ENCODE measurements at places on chromosomes 3 and 15. TPM values are rescaled to one million over a fixed set of nuclear protein-coding genes. Genes with fewer than 3 reads are reported as not detected.

The RASL12 gene
- not detected for total RNA-seq

DNA sequence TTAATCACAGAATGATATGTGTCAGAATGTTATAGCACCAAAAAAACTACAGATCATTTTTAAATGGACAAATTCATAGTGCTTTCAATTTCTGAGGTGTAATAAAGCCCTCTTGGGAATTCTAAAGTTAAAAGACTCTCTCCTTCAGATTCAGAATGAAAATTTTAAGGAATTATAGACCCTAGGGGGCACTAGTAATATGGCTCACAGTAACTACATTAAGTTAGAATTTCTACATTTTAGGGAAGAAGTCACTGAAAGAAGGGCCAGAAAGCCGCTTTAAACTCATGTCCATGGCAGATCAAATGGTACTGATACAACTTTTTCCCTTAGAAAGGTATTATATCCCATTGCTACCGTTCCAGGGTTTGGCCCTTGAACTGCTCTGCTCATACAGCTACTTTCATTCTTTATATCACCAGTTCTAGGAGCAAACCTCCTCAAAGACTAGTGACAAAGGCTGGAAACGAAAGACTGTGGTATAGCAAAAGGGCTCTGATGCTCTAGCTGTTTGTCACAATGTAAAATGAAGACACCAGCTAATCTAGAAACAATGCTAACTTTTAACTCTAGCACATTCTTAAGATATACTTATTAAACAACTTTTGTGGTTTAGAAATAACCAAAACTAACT, 18.1 kb downstream of the DAZL start:
- DNase-seq: no peak
- H3K27ac ChIP-seq: no peak overlapping the region
- no peaks in the 10 kb centered on the region for H3K36me3 ChIP-seq
- H3K4me3 ChIP-seq: no peak overlapping the region

GRCh38 chr3:45120359-45121158, 25.6 kb downstream of the CDCP1 start:
- no peak overlapping the region for H3K4me3 ChIP-seq
- no peak for DNase-seq
- no peaks in the 10 kb centered on the region for H3K36me3 ChIP-seq
- no peak overlapping the region for H3K27ac ChIP-seq
- H3K4me1 ChIP-seq: peaks cover 21% of the 10 kb centered on the region

DNA sequence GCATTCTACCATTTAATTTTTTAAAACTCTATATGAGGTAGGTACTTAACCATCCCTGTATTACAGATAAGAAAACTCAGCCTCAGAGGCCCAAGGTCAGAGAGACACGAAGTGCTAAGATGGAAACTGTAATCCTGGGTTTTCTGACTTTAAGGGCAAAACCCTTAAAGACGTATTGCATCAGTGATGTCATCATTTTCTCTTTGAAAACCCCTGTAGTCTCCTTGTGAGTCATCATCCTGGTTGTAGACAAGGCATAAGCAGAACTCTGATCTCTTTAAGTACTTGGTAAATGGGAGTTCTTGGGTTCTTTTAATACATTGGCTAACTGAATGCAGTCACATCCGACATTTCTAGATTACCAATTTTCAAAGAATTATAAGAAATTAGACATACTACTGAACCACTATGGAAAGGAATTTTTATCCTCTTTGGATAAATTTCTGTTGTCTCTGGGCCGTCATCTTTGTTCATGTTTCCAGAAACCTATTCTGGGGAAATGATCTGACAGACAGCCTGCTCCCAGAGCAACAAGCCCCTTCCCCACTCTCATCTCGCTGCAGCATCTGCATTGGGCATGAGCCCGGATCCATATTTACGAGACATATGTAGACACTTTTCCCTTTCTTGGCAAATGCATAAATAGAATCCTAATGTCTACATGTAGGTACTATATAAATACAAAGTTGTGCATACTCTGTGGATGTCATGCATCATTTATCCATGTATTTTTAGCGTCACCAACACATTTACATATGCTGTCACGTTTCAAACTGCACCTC, 48.7 kb upstream of the MDFIC2 start:
- no peak overlapping the region for H3K4me3 ChIP-seq
- H3K27me3 ChIP-seq: no peaks in the 10 kb centered on the region
- no peaks in the 10 kb centered on the region for H3K4me1 ChIP-seq
- H3K36me3 ChIP-seq: no peaks in the 10 kb centered on the region

The SLC33A1 gene
- total RNA-seq: 14.6 TPM

DNA sequence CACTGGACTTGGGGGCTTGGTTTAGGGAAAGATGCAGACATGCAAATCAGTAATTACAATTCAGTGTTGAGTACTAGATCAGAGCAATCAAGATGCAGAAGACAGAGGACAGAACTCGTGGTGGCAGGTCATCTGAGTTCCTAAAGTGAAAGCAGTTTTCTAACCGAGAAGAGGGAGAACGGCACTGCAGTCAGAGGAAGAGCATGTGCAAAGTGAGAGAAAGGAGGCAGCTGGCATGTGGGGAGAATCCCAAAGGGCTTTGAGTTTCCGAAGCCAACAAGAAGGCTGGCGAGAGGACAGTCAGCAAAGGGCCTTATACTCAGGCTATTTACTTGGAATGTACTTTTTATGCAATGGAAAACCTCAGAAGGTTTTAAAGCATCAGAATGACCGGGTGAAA, 87.0 kb downstream of the ANP32A start:
- H3K4me3 ChIP-seq: no peak overlapping the region
- H3K36me3 ChIP-seq: no peaks in the 10 kb centered on the region
- H3K27me3 ChIP-seq: no peaks in the 10 kb centered on the region
- no peak overlapping the region for H3K27ac ChIP-seq
- no peaks in the 10 kb centered on the region for H3K4me1 ChIP-seq
